ENCODE measurements at places on chromosomes 16 and 17. TPM values are rescaled to one million over a fixed set of nuclear protein-coding genes. Genes with fewer than 3 reads are reported as not detected.

KIF18B gene
- total RNA-seq, result not detected

GUCY2D gene
- total RNA-seq, result not detected

CFAP97D1 gene
- not detected for total RNA-seq

CA5A gene
- not detected for total RNA-seq

- peak; percentile 61 for DNase-seq
- no peaks in the 10 kb centered on the region for H3K27me3 ChIP-seq
- H3K4me1 ChIP-seq, result peaks cover 14% of the 10 kb centered on the region
- peak overlapping the region; percentile 94 for H3K27ac ChIP-seq
These were observed 88.7 kb downstream of the AXIN2 start for GRCh38 chr17:65472666-65473309.

DNA sequence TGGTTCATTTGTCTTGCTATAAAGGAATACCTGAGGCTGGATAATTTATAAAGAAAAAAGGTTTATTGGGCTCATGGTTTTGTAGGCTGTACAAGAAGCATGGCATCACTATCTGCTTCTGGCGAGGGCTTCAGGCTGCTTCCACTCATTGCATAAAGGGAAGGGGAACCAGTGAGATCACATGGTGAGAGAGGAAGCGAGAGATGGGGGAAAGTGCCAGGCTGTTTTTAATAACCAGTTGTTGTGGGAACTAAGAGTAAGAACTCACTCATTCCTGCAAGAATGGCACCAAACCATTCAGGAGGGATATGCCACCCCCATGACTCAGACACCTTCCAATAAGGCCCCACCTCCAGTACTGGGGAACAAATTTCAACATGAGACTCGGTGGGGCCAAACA, 24.3 kb downstream of the SPECC1 start:
- H3K27me3 ChIP-seq, result no peaks in the 10 kb centered on the region
- DNase-seq, result no peak
- H3K4me3 ChIP-seq, result no peak overlapping the region
- H3K4me1 ChIP-seq, result no peaks in the 10 kb centered on the region

GRCh38 chr17:34579017-34579946, at the start of gene TMEM132E:
Gene TMEM132E, plus strand, starts transcription at chr17:34579582. Its CDS starts 1,495 bp downstream, at chr17:34581077.
- peak within 1 kb of the TSS; percentile 76 for H3K4me3 ChIP-seq
- peaks cover 7% of the 10 kb centered on the region for H3K27me3 ChIP-seq
- peak; percentile 14 for DNase-seq
- no peaks in the 10 kb centered on the region for H3K36me3 ChIP-seq

DNA sequence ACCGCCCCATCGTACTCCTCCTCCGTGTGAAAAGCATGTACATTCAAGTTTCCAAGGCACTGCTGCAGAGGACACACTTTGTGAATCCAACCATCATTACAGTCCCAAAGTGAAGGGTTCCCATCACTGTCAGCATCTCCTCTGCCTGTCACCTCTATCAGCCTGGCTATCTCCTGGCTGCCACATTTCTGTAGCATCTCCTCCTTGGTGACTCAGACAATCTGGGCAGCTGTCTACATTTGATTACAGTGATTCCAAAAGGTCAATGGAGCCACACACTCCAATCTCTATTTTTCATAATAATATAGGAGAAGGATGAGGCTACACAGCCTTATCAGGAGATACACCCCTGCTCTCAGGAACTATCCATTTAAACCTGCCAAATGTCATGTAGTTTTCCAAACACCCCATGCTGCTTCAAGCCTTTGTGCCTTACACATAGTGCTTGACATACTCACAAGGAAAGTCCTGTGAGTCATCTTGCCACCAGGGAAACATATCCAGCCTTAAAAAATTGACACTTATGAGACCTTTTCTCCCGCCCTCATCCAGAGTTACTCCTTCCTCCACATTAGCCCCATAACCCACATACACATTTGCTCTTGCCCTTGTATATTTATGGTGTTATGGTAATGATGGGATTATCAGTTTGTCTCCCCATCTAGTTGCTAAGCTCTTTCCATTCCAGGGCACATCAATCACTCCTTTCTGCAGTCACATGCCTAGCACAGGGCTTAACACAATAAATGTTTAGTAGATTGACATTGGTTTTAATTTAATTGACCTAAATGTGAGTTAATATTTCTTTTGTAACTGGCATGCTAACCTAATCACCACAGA, 250.1 kb upstream of the CDH5 start:
- H3K27ac ChIP-seq, result no peak overlapping the region
- no peaks in the 10 kb centered on the region for H3K4me1 ChIP-seq
- no peak for DNase-seq
- no peaks in the 10 kb centered on the region for H3K36me3 ChIP-seq
- H3K27me3 ChIP-seq, result no peaks in the 10 kb centered on the region

- H3K4me1 ChIP-seq, result no peaks in the 10 kb centered on the region
- H3K4me3 ChIP-seq, result no peak overlapping the region
- DNase-seq, result no peak
- H3K27ac ChIP-seq, result no peak overlapping the region
These were observed 28.2 kb downstream of the CMTR2 start for GRCh38 chr16:71260995-71261394.

GRCh38 chr17:83080579-83080857, 1.1 kb downstream of the METRNL start:
- H3K27ac ChIP-seq, result peak overlapping the region; percentile 94
- peak overlapping the region; percentile 96 for H3K4me3 ChIP-seq
- H3K36me3 ChIP-seq, result peaks cover 6% of the 10 kb centered on the region
- H3K4me1 ChIP-seq, result peaks cover 33% of the 10 kb centered on the region
- no peak for DNase-seq
